Immature natural killer cell (primary cell): ENCODE measurements at places on chromosomes 16 and 17.

- DNase-seq = peak; percentile 56
Observed at GRCh38 chr16:1413684-1414531, 596 bp downstream of the UNKL start.

DNA sequence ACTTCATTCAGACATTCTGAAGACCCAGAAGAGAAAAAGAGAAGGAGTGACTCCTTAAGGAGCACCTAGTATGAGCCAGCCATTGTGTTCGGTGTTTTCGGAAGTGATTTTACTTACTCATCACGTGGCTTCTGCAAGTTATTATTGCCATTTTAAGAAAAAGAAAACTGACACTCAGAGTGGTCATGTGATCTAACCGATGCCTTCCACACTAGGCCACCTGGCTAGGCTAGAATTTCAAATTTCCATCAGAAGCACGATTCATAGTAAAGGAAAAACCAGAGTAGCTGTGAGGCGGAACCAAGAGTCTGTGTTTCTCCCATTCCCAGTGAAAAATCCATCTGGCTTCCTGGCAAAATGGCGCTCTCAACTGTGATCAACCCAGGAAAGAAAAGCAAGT, 32.0 kb downstream of the GTF3C1 start:
- no peak for DNase-seq

DNA sequence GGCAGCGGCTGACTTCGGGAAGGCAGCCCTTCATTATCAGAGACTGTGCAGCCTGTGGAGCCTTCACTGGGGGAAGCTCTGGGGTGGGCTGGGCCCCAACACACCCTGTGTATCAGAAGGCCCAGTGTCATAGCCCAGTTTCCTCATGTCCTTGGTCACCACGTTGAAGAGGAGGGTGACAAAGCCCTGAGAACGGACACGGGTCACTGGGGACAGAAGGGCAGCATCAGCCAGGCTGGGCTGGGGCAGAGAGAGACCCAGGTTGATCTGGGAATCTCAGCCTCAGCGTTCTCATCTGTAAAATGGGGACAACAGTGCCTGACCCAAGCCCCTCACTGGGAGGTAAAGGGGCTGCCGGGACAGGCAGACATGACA, 19.3 kb downstream of the B9D1 start:
- no peak for DNase-seq

DNA sequence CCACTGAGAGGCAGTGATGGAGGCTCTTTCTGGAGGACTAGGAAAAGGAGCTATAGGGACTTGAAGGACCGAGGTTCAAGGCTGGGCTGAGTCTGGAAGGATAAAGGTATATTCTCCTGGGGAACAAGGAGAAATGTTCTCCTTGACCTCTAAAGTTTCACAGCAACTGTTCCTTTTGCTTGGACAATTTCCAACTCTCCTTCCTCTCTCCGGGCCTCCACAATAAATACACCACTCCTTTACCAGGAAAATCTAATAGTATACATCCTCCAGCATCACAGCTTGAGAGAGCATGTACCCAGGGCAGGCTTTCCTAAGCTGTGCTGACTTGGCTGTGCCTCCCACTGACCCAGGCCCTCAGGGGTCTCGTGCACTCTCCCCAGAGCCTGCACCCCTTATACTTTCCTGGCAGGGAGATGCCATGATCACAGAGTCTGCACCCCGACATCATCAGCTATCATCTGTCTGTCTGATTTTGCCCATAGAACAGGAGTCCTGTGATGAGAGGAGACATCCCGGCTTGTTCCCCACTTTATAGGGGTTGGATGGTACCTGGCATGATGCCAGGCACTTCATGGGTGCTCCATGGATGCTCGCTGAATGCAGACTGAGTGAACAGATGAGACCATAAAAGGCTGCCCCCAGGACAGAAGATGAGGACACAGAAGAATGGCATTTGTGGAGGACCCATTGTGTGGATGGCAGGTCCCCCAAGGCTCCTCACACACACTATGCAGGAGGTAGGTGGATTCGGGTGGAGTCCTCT, 582.6 kb upstream of the CDH5 start:
- no peak for DNase-seq

- no peak for DNase-seq
Observed at GRCh38 chr17:70597774-70598173, 428.4 kb downstream of the KCNJ2 start.

DNA sequence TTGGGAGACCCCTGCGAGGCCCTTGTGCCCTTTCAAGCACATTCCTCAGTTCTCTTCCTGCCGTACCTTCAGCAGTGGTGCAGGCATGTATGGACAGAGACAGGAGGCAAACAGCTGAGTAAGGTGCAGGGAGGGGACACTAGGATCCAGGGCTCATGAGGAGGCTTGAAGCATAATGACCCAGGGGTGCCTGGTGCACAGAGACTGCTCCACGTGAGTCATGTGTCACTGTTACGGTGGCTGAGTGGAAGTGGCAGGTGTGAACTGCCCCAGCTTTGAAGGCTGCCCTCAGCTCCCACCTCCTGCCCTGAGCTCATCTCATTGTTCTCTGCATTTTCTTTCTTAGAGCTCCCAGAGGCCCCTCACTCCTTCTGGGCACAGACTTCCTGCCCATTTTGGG, 124.8 kb downstream of the NTN1 start:
- no peak for DNase-seq

DNA sequence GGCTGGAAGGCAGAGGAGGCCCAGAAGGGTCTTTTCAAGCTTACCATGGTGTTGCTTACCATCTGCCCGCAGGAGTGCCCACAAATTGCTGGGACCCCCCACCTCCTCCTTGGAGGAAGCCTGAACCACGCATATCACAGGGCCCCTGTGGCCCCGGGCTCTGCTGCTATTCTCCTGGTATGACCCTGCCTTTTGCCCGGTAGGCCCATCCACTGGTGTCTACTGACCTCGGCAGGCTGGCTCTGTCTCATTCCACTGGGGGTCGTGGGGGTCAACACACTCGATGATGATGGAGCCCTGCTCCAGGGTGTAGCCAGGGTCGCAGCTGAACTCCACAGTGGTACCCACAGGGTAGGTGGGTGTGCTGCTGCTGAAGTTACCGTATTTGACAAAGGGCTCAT, 8.2 kb upstream of the PHF12 start:
- DNase-seq = no peak

- no peak for DNase-seq
Observed at GRCh38 chr17:83127431-83128160, 48.2 kb downstream of the METRNL start.
